ENCODE measurements at places on chromosomes 16 and 17.

GRCh38 chr17:43405861-43406260, 7.1 kb downstream of the ARL4D start:
- DNase-seq: no peak

DNA sequence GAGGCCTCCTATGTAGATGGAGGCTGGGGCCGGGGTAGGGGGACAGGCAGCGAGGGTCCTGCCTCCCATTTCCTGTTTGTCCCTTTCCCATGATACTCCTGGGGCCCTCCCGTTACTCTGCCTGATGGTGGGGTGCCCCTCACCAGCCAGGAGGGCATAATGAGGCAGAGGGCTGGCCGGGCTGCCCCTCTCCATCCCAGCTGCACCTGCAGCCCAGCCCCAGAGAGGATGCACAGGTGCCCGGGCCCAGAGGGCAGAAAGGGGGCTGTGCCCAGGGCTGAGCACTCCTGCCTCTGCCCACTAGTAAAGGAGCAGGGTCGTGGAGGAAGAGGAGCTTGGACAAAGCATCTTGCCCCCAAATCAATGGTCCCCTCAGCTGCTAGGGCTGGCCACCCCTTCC, 10.4 kb downstream of the ADAM11 start:
- DNase-seq: no peak

GRCh38 chr16:86195863-86196630, 297.1 kb downstream of the IRF8 start:
- DNase-seq: no peak

DNA sequence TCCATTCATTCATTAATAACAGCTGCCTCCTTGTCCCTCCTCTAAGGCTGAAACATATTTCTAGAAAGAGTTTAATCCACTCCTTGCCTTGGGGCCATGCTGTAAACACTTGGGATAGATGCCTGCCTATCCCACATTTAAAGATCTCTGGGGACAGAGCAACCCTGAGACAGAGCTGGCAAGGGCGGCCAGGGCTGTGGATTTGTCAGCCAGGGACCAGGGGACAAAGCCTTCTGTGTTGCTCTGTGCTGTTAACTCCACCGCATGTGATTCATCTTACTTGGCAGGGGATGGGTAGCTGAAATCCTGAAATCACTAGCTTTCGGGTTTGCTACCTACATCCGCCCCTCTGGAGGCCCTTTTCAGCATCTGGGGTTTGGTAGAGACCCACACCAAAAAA, 392.9 kb downstream of the SLC39A11 start:
- DNase-seq: no peak

DNA sequence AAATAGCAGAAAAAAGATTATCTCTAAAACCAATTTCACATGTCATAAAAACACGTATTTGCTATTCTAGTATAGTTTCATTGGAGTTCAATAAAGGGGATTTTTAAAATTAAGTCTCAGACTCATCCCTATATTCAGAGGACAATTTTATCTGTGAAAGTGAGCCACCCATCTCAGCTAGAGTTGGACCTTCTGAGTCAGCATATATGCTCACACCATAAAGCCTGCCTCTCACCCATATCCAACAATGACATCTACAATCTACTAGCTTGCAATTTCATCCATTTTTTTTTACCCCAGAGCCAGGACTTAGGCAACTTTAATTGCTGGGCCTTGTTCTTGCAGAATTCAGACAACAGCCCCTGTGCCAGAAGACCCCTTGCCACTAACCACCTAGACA, 165.3 kb upstream of the DYNLRB2 start:
- DNase-seq: no peak

DNA sequence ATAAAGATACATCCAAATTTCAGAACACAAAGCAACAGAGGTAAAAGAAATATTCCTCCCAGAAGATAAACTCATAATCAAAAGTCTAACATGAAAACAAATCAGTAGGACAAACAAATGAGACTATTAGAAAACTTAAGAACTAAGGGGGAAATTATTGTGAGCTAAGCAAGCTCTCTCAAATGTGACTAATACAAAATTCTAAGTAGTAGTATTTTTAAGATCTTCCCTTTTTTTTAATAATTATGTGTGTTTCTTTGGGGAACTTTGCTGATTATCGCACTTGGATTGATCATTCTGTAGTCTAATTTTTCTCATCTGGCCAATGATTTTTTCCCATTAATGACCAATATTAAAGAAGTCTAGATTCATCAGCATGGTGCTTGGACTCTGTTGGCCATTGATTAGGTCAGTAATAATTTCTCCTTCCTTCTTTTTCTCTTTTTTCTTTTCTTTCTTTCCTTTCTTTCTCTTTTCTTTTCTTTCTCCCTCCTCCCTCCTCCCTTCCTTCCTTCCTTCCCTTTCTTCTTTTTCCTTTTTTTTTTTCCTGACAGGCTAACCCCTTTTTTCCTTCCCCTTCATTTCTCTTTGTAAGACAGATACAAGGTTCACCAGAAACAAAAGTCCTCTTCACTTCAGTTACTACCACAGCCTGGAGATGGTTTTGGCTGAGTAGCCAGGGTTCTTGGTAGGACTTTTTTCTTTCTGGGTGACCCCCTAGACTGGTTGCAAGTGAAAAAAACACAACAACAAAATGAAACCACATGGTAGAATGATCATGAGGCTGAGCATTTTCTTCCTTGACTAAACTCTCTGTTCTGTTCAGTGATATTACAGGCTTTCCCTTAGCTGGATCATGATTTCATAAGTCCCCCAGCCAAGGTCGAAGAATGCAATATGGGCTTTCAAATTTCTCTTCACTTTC, 2.9 kb upstream of the ABCA6 start:
- no peak for DNase-seq

GRCh38 chr16:86975445-86975844, 341.7 kb downstream of the C16orf95 start:
- DNase-seq: no peak

GRCh38 chr16:29665294-29666077, 2.4 kb downstream of the SPN start:
- DNase-seq: no peak

- no peak for DNase-seq
Measured at GRCh38 chr16:89099905-89100304, 6.3 kb downstream of the ACSF3 start.
